Activated CD4-positive, alpha-beta T cell treated with anti-CD3 and anti-CD28 coated beads, Interleukin-2, amount 50 U/mL, for 24 hours (primary cell): ENCODE measurements at places on chromosomes 12 and 14.

DNA sequence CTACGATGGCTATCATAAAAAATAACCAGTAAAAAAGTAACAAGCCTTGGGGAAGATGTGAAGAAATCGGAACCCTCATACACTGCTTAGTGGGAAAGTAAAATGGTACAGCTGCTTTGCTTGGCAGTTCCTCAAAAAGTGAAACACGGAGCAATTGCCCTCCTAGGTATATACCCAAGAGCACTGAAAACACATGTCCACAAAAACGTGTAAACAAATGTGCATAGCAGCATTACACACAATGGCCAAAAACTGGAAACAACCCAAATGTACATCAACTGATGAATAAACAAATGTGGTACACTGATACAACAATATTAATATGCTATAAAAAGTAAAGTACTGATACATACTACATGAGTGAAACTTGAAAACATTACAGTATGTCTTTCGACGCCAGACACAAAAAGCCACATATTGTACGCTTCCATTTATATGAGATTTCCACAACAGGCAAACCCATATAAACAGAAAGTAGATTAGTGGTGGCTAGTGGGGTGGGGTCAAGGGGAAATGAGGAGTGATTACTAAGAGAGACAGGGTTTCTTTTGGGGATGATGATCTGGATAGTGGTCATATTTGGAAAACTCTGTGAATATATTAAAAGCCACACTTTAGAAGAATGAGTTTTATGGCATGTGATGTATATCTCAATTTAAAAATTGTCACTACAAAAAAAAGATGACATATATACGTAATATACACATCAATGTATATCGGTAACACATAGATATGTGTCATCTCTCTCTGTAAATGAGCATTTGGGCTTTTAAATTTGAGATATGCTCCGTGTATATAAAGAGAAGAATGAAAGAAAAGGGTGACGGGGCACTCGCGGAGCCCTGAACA lies 996 bp downstream of the SLC41A2 start:
- no peak for DNase-seq

DNA sequence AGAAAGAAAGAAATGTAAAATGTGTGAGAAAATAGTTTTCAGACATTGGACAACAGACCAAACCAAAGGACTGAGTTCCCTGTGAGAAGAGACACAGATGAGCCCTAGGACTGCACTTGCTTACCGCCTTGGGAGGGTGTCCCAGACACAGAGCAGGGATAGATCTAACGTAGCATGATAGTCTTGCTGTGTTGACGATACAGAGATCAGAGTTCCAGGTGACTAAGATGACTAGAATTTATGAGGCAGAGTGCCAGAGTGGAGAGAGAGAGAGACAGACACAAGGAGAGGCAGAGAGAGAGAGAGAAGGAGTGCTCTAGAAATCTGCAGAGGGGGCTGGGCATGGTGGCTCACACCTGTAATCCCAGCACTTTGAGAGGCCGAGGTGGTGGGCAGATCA lies 148.2 kb upstream of the LMNTD1 start:
- no peak for DNase-seq

DNA sequence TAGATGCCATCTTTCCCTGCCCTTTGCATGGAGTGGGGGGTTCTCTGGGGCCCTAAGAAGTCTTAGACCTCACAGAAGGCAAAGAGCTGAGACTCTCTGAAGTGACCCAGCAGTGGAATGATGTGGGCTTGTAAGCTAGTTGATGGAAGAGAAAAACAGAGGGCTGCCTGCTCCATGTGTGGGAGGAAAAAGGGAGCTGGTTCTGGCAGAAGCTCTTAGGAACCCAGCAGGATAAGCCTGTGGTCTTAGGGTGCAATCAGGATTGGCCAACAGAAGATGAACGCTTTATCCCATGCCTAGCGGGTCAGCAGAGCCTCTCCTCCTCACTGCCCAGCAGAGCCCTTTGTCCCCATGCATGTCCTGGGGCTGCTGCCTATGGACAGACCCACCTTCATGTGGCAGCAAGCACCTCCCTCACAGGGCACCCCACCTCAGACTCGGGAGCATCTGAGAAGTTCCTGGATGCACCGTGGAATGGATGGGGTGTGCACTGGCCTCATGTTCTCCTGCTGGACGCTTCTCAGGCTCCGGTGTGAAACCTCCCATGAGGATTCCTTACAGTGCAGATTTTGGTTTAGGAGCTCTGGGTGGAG lies 152.7 kb downstream of the ADGRD1 start:
- DNase-seq, result no peak

DNA sequence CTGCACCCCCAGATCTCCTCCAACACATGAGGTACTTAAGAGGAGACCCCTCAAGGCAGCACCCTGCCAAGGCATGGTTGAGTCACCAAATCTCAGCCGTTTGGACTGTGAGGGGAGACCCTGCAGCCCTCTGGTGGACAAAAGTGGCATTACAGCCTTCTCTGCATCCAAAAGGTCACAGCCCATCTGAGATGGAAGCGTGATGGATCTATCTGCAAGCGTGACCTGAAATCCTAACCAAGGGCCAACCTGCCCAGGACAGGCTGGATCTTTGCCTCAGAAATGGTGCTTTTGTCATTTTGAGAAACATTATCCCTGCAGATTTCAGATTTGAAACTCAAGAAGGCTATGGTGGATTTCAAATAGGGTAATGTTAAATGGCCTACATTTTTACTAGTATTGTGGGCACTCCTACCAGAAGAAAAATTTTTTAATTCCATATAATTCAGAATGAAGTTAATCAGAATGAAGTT lies 23.7 kb upstream of the DHRS4 start:
- peak; percentile 76 for DNase-seq

DNA sequence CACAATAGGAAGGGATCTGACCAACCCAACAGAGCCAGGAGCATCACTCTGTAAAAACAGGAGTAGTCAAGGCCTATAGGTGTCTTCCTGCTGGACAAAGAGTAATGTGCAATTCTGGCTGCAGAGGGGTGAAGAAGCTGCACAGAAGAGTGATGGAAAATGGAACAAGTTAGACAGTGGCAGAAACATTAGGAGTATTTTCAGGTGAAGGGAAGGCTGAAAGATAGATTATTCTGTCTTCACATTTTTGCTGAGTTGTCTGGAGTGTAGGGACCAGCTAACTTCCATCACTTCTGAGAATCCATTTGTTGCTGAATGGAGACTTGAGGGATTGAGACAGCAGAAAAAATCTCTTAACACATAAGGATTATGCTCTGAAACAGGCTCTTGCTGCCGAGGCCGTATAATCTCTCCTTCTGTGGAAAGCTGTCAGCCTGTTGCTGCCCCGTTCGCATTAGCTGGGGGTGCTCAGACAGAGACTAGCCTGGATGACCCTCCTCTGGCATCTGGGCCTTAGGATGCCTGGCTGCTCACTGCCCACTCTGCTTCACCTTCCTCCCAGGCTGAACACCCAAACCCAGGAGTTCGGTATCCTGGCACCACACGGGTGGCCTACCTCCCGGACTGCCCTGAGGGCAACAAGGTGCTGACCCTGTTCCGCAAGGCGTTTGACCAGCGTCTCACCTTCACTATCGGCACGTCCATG lies 3.1 kb upstream of the ARHGEF25 start:
- DNase-seq, result no peak

- no peak for DNase-seq
Observed at GRCh38 chr12:60173224-60174170, 577.7 kb downstream of the SLC16A7 start.

GRCh38 chr14:69226178-69226577 lies 33.8 kb upstream of the GALNT16 start:
- DNase-seq, result no peak

GRCh38 chr14:101480747-101481530 lies 80.4 kb upstream of the DIO3 start:
- DNase-seq, result no peak

DNA sequence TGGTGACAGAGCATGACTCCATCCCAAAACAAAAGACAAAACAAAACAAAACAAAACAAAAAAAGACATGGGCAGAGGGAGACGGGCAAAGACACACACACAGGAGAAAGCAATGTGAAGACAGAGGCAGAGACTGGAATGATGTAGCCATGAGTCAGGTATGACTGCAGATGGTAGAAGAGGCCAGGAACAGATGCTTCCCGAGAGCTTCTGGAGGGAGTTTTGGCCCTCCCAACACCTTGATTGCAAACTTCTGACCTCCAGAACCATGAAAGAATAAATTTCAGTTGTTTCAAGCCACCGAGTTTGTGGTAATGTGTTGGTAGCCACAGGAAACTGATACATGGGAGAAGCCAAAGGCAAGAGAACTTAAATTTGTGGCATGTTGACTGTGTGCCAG lies 27.1 kb downstream of the VWF start:
- no peak for DNase-seq

DNA sequence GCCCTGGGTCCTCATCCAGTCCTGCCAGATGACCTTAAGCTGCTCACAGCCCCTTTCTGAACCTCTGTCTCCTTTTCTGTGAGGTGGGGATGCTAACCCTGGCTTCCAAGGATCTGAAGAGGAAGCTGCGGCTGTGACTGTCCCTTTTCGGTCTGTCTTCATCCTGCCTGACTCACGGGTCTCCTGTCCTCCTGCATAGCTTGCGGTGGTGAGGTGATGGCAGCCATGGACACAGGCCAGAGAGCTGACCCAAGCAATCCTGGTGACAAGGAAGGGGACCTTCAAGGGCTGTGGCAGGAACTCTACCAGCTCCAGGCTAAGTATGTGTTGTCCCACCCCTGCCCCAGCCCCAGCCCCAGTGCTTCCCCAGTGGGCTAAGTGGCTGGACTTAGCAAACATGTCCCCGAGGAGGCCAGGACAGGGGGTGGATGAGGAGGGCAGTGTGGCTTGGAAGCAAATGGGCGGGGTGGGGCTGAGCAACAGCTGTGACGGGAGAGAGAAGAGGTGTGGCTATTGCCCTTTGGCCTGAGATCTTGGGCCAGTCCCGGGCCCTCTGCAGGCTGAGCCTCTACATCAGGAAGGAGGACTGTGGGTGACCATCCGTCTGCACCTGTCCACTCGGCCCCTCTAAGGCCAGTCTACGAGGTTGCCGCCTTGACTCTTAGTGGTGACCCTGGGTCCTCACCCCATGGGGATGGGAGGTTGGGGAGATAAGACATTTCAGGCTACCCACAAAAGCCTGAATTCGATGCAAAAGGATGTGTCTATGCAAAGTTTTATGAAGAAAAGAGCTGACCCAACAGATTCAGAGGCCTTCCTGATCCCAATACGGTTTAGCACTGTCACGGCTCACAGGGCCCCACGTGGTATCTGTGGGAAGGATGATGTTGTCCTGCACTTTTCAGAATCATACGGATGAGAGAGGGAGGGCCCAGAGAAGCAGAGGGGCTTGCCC lies 1.1 kb downstream of the CCDC197 start:
- no peak for DNase-seq

DNA sequence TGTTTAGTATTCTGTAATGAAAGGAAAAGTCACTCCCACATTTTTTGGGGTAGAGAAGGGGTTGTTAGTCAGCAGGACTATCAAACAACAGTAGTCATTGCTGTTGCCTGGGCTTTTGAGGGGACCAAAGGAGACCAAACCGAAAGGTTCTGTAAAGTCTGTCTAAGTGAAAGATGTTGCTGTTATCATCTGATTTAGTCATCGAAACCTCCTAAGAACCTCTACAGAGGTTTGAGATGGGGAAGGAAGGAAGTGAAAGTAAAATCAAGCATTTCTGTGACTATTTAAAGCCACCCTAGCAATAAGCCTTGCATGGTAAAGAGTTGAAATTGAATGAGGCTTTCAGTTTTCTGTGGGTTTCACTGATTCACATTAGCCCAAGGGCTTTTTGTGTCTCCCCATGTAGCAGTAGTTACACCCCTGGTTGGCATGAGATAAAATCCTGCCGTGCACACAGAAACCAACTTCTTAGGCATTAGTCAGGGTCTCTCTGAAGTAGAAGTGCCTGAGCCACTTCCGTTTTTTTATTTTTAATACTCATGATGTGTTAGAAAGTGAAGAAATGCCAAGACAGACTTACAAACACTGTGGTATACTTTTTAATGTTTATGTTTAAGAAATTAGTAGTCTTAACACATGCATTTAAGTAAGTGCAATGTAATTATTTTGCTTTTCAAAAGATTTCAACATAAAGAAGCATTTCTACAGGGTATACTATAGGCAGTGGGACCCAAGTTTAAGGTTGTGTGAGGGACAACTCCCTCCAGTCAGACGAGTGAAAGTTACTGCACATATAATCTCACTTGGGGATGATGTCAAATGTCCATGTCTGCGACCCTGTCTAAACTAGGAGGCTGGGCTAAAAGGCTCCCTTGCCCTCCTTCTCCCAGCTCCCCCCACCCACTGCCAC lies 50.4 kb downstream of the DYRK2 start:
- DNase-seq, result peak; percentile 6

DNA sequence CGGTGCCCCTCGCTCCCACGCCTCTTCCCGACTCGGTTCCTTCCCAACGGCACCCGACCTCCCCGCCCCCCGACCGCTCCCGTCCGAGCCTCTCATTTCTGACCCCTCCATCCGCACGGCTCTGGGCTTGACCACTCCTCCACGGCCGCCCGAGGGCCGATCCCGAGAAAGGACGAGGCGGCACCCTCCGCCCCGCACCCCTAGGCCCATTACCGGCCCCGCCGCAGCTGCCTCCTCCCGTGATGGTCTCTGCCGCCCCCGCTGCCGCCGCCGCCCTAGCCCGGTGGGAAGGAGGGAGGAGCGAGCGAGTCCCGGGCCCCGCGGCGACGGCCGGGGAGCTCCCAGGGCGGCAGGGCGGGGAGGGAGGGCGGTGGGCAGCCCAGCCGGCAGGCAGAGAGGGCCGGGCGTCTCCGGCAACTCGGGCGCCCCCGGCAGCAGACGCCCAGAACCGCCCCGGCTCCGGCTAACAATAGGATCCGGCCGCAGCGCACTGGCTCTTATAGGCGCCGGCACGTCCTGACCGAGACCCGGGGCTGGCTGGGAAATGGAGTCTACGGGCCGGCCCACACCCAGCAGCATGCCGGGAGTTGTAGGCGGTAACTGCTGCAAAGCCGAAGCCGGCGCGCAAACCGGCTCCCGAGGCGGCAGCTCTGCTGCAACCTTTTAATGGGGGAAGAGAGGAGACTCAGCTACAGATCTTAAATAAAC lies at the start of gene CSRNP2:
Gene CSRNP2 (minus strand): TSS at position 471 of the 708 bp plus-strand sequence. CDS start 7,035 bp downstream, outside the sequence.
- peak; percentile 90 for DNase-seq

GRCh38 chr12:52203079-52203921 lies 11.5 kb upstream of the KRT80 start:
- DNase-seq, result no peak

DNA sequence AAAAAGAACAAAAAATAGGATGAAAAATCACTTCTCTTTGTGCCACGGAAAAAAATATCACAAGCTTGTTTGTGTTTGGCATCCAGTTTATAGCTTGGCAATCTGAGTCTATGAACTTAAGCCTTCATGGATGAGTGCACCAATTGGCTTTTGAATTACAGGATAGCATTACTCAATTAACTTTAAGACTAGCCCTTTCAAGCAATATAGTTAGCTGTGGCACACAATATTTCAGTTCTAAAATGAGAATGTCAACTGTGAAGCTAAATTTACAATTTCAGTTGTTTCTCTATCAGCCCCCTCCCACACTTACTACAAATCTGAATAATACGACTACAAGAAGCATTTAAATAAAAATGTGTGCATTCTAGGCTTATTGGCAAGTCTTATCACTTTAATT lies 8.3 kb downstream of the RERG start:
- DNase-seq, result no peak

GRCh38 chr12:238736-239398 lies 23.8 kb downstream of the SLC6A13 start:
- DNase-seq, result no peak

- no peak for DNase-seq
Observed at GRCh38 chr12:538731-539539, 79.2 kb downstream of the B4GALNT3 start.
